Activated T-cell treated with anti-CD3 and anti-CD28 coated beads for 48 hours (primary cell): ENCODE measurements at places on chromosomes 16 and 17.

- DNase-seq: no peak
Observed at GRCh38 chr17:7183433-7184090, 4.4 kb upstream of the ASGR1 start.

DNA sequence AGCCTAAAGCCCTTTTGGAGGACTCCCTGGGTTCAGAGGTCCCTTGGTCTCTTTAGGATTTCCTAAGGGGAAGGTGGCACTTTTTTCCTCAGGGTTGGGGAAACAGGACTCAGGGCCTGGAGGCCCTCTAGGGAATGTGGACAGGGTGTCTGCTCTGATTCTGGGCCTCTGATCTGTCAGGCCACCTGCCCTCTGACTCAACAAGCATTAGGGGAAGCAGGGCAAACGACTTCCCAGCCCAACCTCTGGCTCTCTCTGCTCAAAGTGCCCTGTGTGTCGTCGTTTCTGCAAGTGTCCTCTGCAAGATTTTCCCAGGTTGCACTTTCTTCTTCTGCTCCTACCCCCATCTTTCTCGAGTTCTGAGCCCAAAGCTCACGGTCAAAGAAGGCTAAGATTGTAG, 6.6 kb upstream of the IGFBP4 start:
- DNase-seq: no peak

DNA sequence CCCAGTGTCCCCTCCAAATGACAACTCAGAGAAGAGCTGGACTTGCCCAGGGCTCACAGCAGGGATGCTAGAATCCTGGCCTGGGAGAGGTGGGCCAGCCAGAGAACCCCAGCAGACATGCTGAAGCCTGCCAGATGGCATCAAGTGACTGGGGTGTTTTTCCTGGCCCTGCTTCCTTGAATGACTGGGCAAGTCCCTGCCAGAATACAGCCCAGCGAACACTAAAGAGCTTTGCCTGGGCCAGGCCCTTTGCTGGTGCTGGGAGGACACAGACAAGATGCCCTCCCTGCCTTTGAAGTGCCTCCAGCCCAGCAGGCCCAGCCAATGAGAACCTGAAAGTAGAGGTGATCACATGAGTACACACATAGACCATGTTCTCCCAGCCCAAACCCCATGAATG, 11.5 kb downstream of the ZNF319 start:
- DNase-seq: no peak

DNA sequence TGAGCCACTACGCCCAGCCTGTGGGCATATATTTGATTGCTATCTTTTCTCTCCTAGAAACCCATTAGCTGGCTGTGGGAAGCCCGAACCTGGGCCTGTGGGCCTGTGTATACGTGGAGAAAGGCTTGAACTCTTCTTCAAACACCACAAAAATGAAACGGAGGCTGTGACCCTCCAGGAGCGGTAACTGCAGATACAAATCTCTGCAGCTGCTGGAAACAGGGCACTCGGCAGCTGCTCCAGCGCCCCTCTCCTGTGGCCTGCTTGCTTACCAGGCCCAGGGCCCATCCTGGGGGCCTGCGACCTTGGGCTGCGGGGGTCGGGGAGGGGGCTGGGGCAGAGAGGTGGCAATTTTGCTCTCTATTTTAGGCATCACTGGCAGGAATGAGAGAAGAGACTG, 28.0 kb upstream of the MTSS2 start:
- no peak for DNase-seq

- DNase-seq: no peak
Observed at GRCh38 chr16:1825381-1825863, 1.2 kb downstream of the HAGH start.

DNA sequence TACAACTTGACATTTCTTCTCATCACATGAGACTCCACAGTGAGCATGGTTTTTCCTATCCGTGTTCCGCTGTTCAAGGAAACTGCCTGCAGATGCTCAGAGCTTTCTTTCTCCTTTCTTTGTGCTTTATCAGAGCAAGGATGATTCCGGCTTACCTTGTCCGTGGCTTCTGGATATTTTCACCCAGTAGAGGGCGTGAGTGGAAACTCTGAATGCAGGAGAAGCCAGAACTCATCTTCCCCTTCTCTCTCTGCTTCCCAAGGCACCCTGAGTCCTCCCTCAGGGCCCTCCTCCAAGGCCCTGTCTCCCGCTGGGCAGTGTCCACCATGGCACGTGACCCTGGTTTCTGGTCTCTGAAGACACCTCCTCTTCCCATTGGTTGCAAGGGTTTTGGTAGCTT, 721.1 kb upstream of the RBFOX1 start:
- no peak for DNase-seq

- DNase-seq: no peak
Observed at GRCh38 chr17:57311281-57312216, 55.2 kb downstream of the MSI2 start.

GRCh38 chr16:9308356-9308801, 216.9 kb downstream of the HAPSTR1 start:
- DNase-seq: no peak

DNA sequence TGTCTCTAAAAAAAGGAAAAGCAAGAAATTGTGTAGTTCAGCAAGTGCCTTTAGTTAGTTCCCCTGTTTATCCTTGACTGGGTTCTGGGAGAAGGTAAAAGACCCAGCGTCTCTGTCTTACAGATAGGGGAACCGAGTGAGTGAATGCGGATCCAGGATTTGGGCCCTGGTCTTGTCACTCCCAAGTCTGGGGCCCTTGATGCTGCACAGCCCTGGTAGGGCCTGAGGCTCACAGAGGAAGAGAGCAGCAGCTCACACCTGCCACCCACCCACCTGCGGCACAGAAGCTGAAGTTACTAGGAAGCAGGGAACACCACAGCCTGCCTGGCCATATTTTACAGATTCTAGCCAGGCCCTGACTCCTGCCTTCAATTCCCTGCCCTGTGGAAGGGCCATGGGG, 22.2 kb downstream of the LASP1 start:
- no peak for DNase-seq

DNA sequence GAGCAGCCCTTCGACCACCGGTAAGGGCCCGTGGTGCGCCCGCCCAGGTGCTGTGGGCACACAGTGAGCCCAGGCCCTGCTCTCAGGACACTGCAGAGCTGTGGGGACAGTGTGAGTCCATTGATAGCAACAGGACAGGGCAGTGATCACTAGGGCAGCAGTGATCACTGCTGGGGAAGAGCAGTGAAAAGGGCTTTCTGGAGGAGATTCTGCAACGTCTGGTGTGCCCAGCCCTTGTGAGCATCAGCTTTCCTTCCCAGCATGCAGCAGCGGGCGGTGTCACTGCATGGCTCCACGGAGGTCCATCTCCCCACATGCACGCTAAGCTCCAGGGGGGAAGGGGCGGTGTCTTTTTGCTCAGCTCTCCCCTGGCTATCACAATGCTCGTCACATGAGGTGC, 32.1 kb downstream of the MAP1LC3B start:
- no peak for DNase-seq

DNA sequence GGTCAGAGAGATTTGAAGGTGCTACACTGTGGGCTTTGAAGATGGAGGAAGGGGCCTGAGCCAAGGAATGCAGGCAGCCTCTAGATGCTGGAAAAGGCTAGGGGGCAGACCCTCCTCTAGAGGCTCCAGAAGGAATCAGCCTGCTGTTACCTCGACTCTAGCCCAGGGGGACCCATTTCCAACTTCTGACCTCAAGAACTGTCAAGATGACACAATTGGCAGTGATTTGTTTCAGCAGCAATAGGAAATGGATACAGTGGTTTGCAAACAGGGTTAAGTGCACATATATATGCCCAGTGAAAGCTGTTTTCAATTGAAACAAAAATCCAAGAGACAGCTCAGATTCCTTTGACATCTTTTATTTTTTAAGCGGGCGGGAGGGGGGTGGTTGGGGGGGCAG, 3.7 kb upstream of the ZDHHC1 start:
- DNase-seq: no peak
